ENCODE measurements at places on chromosomes 4 and X.

GRCh38 chrX:18099745-18100144 lies 120.9 kb downstream of the BEND2 start:
- DNase-seq: no peak

- DNase-seq: no peak
Observed at GRCh38 chr4:164591666-164592065, 162.3 kb upstream of the SMIM31 start.

GRCh38 chrX:70172221-70172620 lies 5.1 kb upstream of the DGAT2L6 start:
- DNase-seq: no peak

DNA sequence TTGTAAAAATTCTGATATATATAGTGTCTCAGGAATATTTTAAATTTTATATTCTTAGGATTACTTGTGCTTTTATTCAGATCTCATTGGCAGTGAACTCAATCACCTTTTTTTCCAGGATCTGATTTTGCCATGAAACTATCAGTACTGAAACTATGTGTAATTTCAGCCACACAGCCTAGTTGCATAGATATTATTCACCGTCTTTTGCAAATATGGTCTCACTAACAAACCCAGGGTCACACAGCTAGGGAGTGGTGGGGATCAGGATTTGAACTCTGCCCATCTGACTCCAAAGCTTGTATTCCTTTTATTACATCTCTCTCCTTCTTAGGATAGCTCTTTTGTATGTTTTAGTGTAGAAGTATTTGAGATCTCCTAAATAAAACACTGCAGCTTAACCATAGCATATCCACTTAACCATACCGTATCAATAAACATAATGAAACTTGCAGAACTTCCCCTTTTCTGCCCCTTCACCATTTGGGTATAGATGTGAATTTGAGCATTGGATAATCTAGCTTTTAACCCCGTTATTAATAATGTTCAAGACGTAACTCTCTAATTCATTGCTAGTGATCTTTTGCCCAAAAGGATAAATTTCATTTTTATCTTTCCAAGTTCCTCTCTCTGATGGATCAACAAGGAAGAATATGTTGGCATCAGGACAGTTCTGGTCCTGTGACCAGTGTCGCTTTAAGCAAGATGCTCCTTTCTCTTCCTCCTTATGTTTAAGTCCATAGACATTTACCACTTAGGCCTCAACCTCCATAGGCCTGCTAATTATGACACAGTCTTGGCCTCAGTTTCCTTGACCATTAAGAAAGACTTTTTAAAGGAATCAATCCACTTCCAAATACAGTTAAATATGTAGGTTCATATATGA lies 74.6 kb downstream of the RAPGEF2 start:
- DNase-seq: no peak

- no peak for DNase-seq
Observed at GRCh38 chr4:3765271-3766035, 732 bp upstream of the ADRA2C start.

Measured in NB4 (cell line).